Foreskin keratinocyte (primary cell): ENCODE measurements at places on chromosomes 12 and 14. TPM values are rescaled to one million over a fixed set of nuclear protein-coding genes. Genes with fewer than 3 reads are reported as not detected.

The SALL2 gene
- total RNA-seq: 2.1 and 2.6 TPM in 2 replicates

The DNAI7 gene
- 0.07 TPM in 1 of 2 replicates, not detected in the other for total RNA-seq

The KHNYN gene
- 51.5 and 55.4 TPM in 2 replicates for total RNA-seq

The TAS2R30 gene
- total RNA-seq: 0.49 and 0.58 TPM in 2 replicates

The CRIP2 gene
- total RNA-seq: 2.2 TPM in 2 replicates

The JPH4 gene
- not detected in 2 replicates for total RNA-seq

The ADCY4 gene
- 0.49 and 1.1 TPM in 2 replicates for total RNA-seq

The KERA gene
- not detected in 2 replicates for total RNA-seq

The YBX3 gene
- 301 and 323 TPM in 2 replicates for total RNA-seq

The NPFF gene
- total RNA-seq: not detected in 2 replicates

The SRRM4 gene
- total RNA-seq: not detected in 2 replicates

The SLC10A1 gene
- total RNA-seq: not detected in 2 replicates
